ENCODE measurements at places on chromosomes 16 and 17.

DNA sequence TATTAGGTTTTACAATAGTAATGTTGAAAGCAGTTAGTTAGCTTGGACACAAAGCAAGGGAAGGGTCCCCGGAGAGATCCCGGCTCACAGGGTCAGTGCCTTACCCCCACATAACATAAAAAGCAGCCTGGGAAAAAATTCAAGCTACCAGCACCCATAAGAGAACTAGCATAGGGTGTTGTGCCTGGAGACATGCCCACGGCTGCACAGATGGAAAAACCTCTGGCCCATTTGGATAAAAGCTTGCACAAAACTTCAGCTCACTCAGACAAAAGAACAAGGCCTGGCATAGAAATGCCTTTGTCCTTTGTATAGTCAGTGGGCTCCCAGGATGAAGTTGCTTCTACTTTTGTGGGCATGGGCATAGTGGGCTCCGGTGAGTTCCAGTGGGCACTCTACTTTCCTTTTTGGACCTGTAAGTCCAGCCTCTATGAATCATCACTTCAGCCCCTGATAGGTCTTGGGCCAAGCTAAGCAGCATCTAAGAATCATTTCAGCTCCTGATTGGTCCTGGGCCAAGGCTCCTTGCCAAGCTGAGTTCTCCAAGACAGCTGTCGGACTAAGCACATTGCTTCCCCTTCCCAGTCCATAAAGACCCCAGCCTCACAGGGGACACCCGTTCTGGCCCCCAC is 1.3 kb upstream of the RDM1 start:
- DNase-seq, result no peak

- no peak for DNase-seq
Measured at GRCh38 chr16:81061871-81062608, 15.0 kb downstream of the C16orf46 start.

DNA sequence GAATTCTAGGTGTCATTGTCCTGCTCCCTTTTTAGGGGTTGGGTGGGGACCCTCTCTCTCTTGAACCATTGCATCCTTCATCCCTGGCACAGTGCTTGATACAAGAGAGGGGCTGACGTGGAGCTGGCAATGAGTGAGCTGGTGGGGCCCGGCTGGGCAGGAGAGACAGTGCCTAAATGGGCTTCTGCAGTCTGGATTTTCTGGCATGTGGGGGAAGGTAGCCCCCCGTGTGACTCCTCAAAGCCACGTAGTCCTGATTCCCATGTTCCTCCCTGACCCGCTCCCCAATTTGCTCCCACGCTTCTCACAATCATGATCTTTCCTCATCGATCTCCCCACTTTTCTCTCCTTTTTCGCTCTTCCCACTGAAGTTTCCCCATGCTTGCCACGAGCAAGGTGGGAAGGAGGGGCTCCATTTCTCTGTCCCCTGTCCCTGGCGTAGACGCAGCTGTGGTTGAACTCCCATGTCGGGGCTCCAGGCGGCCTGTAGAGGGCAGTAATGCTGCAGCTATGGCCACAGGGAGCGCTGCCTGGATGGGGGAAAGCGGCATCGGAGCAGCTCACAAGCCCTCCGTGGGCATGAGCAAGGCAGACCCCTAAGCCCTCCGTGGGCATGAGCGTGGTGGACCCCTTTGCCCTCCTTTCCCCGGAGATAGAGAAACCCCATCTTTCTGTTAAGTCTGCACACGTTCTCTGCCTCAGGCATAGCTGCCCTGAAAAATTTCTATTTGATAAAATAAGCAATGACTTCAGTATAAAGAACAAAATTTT is 47.5 kb downstream of the HAPSTR1 start:
- peak; percentile 61 for DNase-seq

GRCh38 chr16:49503256-49504022 is 129.8 kb downstream of the C16orf78 start:
- no peak for DNase-seq

DNA sequence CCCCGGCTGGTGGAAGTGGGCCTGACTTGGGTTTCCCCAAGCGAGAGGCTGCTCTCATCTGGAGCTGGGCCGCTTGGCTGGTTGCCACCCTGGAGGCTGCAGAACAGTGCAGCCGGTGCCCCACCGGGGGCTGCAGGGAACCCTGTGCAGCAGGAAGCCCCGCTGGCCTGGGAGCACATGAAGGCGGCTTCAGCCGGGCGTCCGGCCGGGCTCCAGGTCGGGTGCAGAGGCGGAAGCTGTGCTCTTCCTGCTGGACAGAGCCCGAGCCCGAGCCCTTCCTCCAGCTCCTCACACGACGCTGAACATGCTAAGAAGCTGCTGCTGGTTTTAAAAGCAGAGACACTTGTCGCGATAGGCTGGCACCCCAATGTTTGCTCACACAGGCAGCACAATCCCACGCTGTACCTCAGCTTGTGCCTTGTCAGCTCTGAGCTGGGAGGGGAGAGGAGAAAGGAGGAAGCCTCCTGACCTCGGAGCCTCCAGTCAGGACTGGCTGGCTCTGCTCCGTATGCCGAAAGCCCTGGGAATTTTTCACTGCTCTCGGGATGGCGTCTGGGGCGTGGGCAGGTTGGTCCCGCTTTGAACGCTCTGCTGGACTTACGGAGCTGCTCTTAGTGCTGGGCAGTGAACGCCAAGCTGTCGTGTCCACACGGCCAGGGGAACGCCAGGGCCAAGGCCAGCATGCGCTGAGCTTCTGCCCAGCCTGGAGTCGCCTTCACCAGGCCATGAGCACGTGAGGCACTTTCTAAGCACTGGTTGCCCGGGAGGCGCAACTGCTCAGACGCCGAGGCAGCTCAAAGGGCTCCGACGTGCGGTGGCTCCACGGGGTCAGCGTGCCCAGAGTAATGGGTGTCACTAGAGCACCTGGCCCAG is 8.8 kb downstream of the CDK5R1 start:
- no peak for DNase-seq

DNA sequence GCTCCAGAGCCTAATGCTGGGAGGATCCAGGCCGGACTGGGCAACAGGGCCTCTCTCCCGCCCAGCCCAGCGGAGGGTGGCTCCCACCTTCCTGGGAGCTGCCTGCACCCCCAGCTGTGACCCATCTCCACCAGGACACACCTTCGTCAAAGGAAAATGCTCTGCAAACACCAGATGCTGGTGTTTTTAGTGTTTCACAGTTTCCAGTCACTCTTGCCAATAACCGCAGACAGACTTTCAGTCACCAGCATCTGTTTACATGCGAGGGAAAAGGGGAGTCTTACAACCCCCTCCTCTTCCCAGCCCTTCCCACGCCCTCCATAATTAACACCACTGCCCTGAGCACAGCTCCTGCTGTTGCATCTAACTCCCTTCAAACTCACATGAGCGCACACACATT is 25.3 kb downstream of the KLHDC4 start:
- DNase-seq, result no peak

GRCh38 chr17:82217120-82217529 is 4.5 kb upstream of the CCDC57 start:
- no peak for DNase-seq

- DNase-seq, result no peak
Measured at GRCh38 chr17:11535231-11535630, 63.0 kb upstream of the DNAH9 start.

DNA sequence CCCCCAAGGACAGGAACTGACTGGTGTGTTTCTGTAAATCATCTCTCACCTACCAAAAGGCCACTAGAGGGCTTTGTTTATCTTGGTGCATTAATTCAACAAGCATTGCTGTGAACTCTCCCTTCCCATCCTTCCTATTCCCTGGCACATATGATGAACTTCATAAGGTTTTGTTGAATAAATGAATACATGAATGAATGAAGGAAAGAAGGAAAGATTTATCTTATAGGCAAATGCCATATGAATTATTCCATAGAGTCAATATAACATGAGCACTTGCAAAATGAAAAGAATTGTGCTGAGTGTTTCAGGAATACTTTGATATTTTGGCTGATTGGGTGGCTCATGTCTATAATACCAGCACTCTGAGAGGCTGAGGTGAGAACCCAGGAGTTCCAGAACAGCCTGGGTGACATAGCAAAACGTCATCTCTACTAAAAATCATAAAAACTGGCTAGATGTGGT is 4.3 kb downstream of the SPDYE4 start:
- no peak for DNase-seq

GRCh38 chr16:57609541-57610401 is 18.7 kb upstream of the ADGRG1 start:
- DNase-seq, result no peak

- DNase-seq, result no peak
Measured at GRCh38 chr16:46715769-46716305, 26.4 kb downstream of the ORC6 start.

- DNase-seq, result peak; percentile 94
Measured at GRCh38 chr17:55440391-55440790, 18.8 kb upstream of the MMD start.

- no peak for DNase-seq
Measured at GRCh38 chr17:34499576-34499975, 79.8 kb upstream of the TMEM132E start.

GRCh38 chr16:80569440-80570105 is 28.8 kb downstream of the DYNLRB2 start:
- no peak for DNase-seq

DNA sequence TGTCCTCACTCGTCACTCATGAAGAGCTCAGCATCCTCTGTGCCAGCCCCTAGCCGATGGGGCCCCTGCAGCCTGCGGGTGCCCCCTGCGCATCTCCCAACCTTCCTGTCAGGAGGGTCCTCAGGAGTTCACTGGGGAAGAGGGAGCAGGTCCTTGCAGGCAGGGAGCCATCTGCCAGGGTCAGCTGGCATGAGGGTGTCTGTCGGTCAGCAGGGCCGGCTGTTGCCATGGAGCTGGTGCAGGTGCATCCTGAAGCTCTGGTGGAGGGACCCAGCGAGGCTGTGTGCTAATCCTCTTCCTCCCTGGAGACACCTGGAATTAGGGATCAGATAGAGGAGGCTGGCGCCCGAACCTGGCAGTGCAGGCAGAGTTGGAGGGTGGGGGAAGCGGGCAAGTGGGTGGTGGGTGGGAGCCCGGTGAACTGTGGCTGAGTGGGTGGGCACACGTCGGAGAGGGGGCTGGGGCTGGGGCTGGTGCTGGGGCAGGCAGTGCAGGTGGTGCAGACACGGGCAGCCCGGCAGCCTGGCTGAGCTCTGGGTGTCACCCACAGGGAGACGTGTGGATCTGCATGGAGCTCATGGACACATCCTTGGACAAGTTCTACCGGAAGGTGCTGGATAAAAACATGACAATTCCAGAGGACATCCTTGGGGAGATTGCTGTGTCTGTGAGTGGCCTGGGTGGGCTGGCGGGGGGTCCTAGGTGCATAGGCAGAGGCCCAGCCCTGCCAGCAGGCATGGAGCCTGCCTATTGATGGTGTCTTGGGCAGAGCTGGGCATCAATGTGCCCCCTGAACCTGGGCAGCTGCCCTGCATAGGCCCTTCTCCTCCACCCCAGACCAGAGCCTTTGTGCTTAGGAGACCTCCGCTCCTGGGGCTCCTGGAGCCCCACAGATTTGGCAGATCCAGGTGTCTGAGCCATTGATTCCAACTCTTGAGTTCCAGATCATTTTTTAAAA is 17.4 kb downstream of the MAP2K3 start:
- DNase-seq, result no peak

DNA sequence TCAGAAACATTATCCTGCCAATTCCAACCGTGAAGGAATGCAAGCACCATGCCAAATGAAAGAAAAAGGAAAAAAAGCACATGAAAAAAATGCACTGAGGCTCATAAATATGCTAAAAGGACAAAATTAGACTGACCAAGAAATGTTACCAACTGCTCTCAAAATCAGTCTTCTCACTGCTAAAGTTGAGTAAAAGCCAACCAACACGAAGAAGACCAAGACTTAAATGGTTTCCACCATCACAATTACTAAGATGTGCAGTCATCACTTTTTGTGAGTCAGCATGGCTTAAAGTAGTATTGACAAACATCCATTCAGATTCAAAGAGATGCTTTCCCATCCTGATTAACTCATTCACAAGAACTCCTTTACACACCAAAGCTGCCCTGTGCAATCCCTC is 16.4 kb downstream of the CDYL2 start:
- no peak for DNase-seq

- no peak for DNase-seq
Measured at GRCh38 chr16:58393138-58393504, 850 bp downstream of the GINS3 start.

DNA sequence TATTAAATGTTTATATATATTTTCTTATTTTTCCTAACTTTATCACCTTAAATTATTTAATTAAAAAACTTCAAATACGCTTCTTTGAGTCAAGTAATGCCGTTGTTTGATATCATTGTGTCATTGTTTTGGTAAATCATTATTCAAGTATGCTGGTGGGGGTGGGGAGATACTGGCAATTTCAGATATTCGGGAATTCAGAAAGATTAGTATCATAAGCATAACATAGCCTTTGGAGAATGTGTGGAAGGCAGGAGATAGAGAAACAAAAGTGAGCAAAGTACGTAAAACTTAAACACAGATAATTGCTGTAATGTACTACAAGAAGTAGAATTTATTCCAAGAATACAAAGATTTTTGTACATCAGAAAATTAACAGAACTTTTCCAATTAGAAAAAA is 49.8 kb downstream of the TANC2 start:
- DNase-seq, result no peak

DNA sequence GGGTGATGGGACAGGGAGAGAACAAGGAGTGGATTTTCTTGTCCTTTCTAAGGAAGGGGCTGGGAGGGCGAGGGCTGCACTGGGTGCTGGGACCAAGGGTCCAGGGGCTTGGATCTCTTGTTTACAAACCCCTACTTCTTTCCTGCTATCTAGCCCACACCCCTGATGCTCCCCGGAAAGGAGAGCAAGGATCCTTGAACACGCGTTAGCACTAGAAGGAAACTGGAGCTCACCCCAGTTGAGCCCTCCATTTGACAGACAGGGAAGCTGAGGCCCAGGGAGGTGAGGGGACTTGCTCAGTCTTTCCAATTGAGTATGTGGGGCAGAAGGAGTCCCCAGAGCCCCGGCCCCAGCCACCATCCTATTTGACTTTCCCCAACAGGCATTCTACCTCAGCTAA is 4.6 kb upstream of the ITGAE start:
- no peak for DNase-seq

- no peak for DNase-seq
Measured at GRCh38 chr16:57525761-57526160, 10.6 kb downstream of the CCDC102A start.

DNA sequence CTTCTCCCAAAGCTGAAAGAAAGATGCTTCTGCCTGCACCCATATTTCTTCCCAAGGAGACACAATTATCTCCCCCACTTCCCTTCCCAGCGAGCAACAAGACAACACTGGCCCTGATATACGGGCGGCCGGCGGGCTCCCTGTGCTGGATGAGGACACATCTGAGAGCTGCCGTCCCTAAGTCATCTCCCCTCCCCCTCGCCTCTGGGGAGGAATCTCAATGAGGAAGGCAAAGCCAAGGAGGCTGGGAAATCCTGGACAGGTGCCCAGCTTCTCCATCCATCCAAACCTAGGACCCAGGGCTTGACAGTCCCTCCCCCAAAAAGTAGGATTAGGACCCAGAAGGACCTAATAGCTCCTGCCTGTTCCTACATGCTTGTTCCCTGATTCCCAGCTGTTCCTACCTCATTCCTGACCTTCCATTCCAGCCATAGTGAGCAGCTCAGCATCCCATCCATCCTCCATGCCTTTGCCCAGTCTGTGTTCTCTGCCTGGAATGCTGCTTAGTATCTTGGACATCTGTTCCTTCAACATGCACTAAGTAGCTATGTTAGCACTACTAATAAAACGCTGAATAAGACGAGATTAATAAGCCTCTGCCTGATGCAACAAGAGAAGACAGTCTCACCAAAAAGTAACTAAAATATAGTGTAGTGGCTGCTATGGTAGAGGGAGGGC is 167.9 kb downstream of the CCT6B start:
- DNase-seq, result no peak

- no peak for DNase-seq
Measured at GRCh38 chr16:11094075-11094856, 149.9 kb downstream of the CLEC16A start.
